Inflammatory macrophage treated with lipopolysaccharide for 1 hour (primary cell): ENCODE measurements at places on chromosomes 5 and 9.

DNA sequence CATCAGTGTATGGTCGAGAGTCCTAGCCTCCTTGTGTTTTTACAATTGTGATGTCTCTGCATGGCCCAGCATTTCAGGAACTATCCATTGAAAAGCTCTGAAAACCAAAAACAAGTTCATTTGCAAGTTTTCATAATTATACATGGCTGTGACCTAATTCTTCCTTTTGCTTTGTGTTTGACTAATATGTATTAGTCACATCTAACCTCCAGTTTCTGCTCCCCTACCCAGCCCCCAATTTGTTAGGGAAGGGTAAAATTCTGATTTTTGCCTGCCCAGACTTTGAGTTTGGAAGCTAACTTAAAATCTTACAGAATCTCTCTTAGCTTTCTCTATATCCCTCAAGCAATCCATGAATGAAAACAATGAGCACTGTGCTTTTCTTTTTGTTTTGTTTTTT, 128.2 kb upstream of the SEMA6A start:
- no peak for DNase-seq

DNA sequence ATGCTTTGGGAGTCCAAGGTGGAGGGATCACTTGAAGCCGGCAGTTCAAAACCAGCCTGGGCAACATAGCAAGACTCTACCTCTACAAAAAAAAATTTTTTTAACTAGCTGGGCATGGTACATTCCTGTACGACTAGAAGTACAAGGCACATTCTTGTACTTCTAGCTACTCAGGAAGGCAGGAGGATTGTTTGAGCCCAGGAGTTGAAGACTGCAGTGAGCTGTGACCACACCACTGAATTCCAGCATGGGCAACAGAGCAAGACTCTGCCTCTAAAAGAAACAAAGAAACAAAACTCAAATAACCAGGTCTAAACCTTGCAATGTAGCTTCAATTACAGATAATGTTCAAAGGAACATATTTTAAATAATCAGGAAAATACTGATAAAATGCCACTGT, 56.2 kb downstream of the SSBP2 start:
- no peak for DNase-seq

DNA sequence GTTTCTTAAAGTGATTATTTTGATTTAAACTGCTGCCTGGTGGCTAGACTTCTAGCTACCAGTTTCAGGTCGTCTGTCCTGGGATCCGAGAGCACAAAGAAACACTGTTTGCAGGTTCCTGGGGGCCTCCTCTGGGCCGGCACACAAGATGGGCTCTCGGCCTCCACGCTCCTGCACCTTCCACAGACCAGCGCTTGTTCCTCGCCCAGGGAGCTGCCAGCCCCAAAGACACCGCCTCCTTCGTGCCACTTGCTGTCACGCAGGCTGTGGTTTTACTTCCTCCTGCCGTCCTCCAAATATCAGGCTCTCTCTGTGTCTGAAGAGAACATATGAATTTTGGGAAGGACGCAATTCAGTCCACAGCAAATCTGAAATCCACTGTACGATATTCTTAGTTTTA, 105.8 kb downstream of the ROR2 start:
- DNase-seq, result peak; percentile 30

- DNase-seq, result no peak
These were observed 250.1 kb downstream of the GAS1 start for GRCh38 chr9:86697213-86697612.

DNA sequence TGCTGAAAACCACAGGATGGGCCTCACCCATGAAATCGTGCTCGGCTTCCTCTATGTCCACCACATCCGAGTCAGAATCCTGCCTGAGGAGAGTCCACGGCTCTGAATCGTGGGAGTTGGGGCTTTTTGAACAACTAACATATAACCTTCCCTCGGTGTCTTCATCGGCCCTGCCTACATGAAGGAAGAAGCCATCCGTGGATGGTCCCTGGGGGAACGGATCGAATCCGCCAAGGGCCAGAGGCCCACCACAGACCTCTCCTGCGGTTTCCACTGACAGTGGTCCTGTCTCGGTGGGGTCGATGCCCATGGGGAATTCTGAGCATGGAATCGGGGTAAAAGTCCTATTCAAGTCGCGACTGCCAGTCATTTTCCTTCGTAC, 85.0 kb downstream of the CAMSAP1 start:
- no peak for DNase-seq

GRCh38 chr5:59766427-59767210, 126.9 kb downstream of the PDE4D start:
- DNase-seq, result no peak

DNA sequence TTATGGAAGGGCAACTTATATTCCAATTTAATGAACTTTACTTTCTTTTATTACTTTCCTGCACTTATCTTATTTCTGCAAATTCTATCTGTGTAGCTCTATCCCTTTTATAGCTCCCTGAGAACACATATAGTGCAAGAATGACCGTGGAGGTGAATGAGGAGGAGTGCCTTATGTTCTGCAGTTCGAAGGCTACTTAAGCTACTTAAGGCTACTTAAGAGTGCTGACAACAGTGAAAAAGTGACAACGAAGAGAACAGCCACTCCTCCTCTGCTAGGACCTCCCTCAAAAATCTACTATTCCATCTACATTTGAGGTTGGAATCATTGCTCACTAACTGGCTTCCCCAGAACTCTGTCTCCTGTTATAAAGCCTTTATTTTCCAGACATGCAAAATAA, 1365.7 kb upstream of the C9orf72 start:
- DNase-seq, result no peak
